Mesothelial cell of epicardium (in vitro differentiated cells): ENCODE measurements at places on chromosomes 7 and 10. TPM values are rescaled to one million over a fixed set of nuclear protein-coding genes. Genes with fewer than 3 reads are reported as not detected.

The PPP1R17 gene
- total RNA-seq, result not detected in 3 replicates

DNA sequence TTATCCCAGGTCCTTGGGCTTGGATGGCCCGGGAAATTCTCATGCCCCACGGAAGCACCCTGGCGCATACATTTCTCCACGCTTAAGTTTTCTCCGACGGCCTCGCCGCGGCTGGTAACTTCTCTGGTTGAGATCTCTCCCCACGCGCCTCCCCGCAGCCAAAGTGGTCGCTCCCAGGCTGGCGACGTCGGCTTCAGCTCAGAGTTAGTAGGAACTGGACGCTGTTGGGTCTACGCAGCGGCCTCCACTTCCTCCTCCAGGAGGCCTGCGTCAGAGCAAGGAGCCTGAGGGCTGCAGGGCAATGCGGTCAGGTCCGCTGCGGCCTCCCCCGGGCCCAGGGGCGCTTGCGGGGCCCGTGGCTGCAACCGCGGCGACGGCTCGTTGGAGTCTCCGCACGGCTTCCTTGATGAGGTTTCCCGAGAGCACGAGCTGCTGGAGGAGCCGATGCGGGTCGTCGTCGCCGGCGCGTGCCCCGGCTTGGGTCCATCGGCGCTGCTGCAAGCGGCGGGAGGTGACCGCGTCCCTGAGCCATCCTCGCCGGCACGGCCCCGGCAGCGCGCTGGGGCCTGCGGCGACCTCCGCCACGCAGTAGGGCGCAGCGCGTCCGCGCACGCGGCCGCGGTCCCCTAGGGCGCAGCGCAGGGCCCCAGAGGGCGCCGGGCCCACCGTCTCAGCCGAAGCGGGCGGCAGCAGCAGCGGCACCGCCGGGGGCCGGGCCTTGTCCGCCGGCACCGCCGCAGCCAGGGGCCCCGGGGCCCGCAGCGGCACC is 744 bp downstream of the FRAT2 start:
- peak overlapping the region; percentile 79 for H3K4me3 ChIP-seq
- peaks cover 8% of the 10 kb centered on the region for H3K36me3 ChIP-seq
- H3K27ac ChIP-seq, result peak overlapping the region; percentile 88
- H3K27me3 ChIP-seq, result peaks cover 18% of the 10 kb centered on the region
- DNase-seq, result no peak

- peak within 1 kb of the TSS; percentile 95 for H3K27ac ChIP-seq
- peak within 1 kb of the TSS; percentile 83 for H3K4me3 ChIP-seq
- H3K4me1 ChIP-seq, result peaks cover 30% of the 10 kb centered on the region
- no peaks in the 10 kb centered on the region for H3K27me3 ChIP-seq
- peaks cover 11% of the 10 kb centered on the region for H3K36me3 ChIP-seq
- peak; percentile 86 for DNase-seq
These were observed at the start of gene PSMG3 for GRCh38 chr7:1569833-1570632. Gene PSMG3, minus strand, starts transcription at chr7:1570032. Its CDS starts 693 bp downstream, at chr7:1569339.

- no peak overlapping the region for H3K27ac ChIP-seq
- DNase-seq, result no peak
- peaks cover 77% of the 10 kb centered on the region for H3K27me3 ChIP-seq
- H3K36me3 ChIP-seq, result no peaks in the 10 kb centered on the region
- peak overlapping the region; percentile 55 for H3K4me3 ChIP-seq
These were observed 20.1 kb downstream of the GHRHR start for GRCh38 chr7:30983914-30984247.

- no peak overlapping the region for H3K4me3 ChIP-seq
- H3K27me3 ChIP-seq, result no peaks in the 10 kb centered on the region
- H3K27ac ChIP-seq, result no peak overlapping the region
- peaks cover 31% of the 10 kb centered on the region for H3K4me1 ChIP-seq
These were observed 121.4 kb downstream of the AUTS2 start for GRCh38 chr7:69719717-69720116.

GRCh38 chr7:54719974-54720373 is 39.0 kb downstream of the SEC61G start:
- H3K27ac ChIP-seq, result no peak overlapping the region
- no peaks in the 10 kb centered on the region for H3K36me3 ChIP-seq
- no peaks in the 10 kb centered on the region for H3K4me1 ChIP-seq
- no peak for DNase-seq
- peaks cover 14% of the 10 kb centered on the region for H3K27me3 ChIP-seq
- no peak overlapping the region for H3K4me3 ChIP-seq

- H3K36me3 ChIP-seq, result peaks cover 37% of the 10 kb centered on the region
- no peaks in the 10 kb centered on the region for H3K27me3 ChIP-seq
- H3K4me1 ChIP-seq, result no peaks in the 10 kb centered on the region
These were observed 70.6 kb upstream of the ZMIZ2 start for GRCh38 chr7:44678101-44678470.

GRCh38 chr10:7409045-7409731 is 1.6 kb downstream of the SFMBT2 start:
- H3K27ac ChIP-seq, result no peak overlapping the region
- peaks cover 97% of the 10 kb centered on the region for H3K27me3 ChIP-seq
- peak overlapping the region; percentile 76 for H3K4me3 ChIP-seq
- no peaks in the 10 kb centered on the region for H3K36me3 ChIP-seq
- no peak for DNase-seq
- peaks cover 40% of the 10 kb centered on the region for H3K4me1 ChIP-seq

DNA sequence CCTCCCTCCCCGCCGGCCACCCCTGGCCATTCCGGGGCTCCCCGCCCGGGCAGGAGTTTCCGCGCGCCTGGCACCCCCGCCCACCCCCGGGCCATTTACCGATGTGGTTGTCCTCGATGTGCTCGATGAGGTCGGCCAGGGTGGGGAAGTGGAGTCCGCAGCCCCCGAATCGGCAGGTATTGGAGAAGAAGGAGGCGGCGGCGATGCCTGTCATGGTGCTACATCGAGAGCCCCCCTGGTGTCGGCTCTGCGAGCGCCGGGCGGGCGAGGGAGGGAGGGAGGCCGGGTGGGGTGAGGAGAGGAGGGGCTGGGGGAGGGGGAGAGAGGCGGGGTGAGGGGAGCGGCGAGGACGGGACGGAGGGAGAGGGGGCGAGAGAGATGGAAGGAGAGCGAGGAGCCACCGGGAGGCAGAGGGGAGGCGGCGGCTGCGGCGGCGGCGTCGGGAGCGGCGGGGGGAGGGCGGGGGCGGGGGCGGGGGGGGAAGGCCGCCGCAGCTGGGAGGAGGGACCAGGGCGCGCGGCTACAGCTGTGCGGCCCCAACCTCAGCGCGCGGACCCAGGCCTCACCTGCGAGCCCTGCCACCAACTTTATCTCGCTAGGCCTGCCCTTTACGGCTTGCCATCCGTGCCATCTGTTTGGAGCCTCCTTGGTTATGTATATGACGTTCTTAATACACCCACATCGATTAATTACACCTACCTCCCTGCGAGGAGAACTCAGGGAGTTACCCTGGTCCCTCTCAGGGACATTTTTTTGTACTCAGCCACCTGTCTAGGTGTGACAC is at the start of gene JAZF1:
TSS of gene JAZF1 (minus strand) at position 432 of the 784 bp plus-strand sequence.
- H3K4me1 ChIP-seq, result peaks cover 8% of the 10 kb centered on the region
- peak; percentile 61 for DNase-seq
- H3K27me3 ChIP-seq, result peaks cover 33% of the 10 kb centered on the region
- H3K36me3 ChIP-seq, result no peaks in the 10 kb centered on the region

The MINDY3 gene
- total RNA-seq, result 23.1 to 28.6 TPM (median 28.5 TPM) in 3 replicates

DNA sequence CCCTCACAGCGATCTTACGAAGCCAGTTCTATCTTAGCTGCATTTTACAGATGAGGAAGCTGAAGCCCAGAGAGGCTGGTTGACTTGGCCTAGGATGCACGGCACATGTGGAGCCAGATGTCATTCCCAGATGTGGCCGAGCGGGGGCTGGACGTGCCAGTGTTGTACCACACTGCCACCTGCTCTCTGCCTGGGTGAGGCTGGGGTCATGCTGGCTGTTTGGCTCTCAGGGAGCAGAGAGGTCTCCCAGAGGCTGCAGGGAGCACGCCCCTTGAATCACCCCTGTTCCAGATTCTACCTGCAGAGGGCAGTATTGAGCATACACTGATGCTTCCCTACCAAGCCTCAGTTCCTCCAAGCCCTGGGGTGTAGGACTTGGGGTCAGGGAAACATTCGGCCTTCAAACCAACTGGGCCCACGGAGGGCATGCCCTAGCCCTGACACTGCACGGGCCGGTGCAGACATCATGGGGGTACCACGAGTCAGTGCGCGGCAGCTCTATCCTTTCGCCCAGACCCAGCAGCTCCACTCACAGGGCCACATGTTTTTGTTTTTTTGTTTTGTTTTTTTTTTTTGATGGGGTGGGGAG is 3.8 kb upstream of the GTF2IRD1 start:
- H3K4me1 ChIP-seq, result peaks cover 7% of the 10 kb centered on the region
- DNase-seq, result no peak
- no peaks in the 10 kb centered on the region for H3K27me3 ChIP-seq
- no peak overlapping the region for H3K27ac ChIP-seq
- H3K36me3 ChIP-seq, result no peaks in the 10 kb centered on the region
- no peak overlapping the region for H3K4me3 ChIP-seq

- H3K27ac ChIP-seq, result no peak overlapping the region
- no peaks in the 10 kb centered on the region for H3K4me1 ChIP-seq
- no peak overlapping the region for H3K4me3 ChIP-seq
- H3K36me3 ChIP-seq, result no peaks in the 10 kb centered on the region
- DNase-seq, result no peak
- H3K27me3 ChIP-seq, result peaks cover 66% of the 10 kb centered on the region
These were observed 8.4 kb downstream of the SLC26A5 start for GRCh38 chr7:103437623-103438022.

- H3K4me1 ChIP-seq, result peaks cover 24% of the 10 kb centered on the region
- peaks cover 91% of the 10 kb centered on the region for H3K27me3 ChIP-seq
- peak overlapping the region; percentile 94 for H3K27ac ChIP-seq
These were observed 930 bp upstream of the HOXA10 start for GRCh38 chr7:27174874-27175625.

GRCh38 chr10:625333-625696 is 64.2 kb downstream of the DIP2C start:
- H3K4me3 ChIP-seq, result peak overlapping the region; percentile 11
- DNase-seq, result no peak
- peak overlapping the region; percentile 82 for H3K27ac ChIP-seq
- H3K27me3 ChIP-seq, result no peaks in the 10 kb centered on the region

The CDC14C gene
- total RNA-seq, result 0.07 to 0.11 TPM in 2 of 3 replicates, not detected in the other

DNA sequence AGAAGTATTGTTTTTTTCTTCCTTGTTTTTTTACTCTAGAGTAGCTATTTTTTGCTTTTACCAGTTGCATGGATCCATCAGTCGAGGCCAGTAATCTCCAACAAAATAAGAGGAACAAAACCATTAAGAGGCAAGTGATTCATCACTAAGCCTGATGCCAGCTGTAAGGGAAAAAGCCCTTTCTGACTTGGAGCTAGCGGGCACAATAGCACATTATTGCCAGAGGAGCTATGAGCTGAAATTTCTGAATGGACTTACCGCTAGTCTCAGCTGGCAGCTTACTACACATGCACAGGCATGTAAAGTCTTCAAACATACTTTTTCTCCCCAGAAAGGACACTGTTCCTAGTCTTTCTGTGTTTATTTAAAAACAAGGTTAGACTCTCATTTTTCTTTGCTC is 41.6 kb upstream of the PTPRZ1 start:
- H3K4me3 ChIP-seq, result no peak overlapping the region
- H3K36me3 ChIP-seq, result no peaks in the 10 kb centered on the region
- no peak for DNase-seq
- H3K4me1 ChIP-seq, result no peaks in the 10 kb centered on the region
- no peak overlapping the region for H3K27ac ChIP-seq

DNA sequence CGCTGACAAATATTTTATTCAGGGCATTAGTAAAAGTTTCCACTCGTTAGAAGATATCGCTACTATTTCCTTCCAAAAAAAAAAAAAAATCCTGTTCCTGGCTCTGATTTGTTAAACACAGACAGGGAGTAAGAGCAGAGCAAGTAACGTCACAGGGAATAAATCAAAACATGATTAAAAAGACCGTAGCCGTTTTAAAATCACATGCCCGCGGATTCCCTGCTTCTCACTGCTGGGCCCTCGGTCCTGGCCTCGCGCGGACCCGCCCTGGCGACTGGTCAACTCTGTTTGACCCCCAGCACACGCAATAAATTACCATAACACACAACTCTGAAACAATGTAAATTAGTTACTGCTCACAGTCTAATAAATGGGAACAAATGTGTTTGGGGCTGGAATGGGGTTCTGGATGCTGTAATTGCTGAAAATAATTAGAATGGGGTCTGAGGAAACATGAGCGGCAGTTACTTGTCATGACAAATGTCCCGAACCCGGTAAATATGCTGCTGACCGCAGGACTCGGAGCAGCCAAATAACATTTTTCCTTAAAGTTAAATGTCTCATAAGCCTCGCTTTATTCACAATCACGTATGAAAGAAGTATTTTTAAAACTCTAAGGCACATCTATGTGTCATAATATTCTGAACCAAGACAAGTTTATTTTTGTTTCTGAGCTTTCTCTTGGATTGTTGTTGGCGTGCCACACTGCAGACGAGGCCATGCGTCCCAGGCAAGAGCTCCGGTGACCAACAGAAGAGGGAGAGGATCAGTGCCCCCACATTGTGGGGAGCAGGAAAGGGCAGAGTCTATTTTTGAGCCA is 17.9 kb downstream of the EBF3 start:
- peaks cover 30% of the 10 kb centered on the region for H3K4me1 ChIP-seq
- H3K4me3 ChIP-seq, result peak overlapping the region; percentile 35
- H3K36me3 ChIP-seq, result no peaks in the 10 kb centered on the region
- peak overlapping the region; percentile 81 for H3K27ac ChIP-seq

DNA sequence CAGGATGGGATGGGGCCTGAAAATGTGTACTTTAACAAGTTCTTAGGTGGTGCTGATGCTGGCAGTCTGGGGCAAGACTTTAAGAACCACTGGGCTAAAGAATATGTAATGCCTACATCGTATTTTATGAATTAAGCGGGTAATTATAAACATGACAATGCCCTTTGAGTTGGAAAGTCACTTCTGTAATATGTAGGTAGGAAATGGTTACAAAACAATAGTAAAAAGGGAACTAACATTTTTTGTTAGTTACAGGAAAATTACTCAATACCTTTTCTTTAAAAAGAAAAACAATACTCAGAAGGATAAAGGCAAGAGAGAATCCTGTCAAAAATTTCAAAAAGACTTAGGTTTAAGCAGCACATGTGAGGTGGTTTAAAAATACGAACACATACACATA is 48.3 kb upstream of the STEAP4 start:
- peaks cover 16% of the 10 kb centered on the region for H3K4me1 ChIP-seq
- peaks cover 11% of the 10 kb centered on the region for H3K27me3 ChIP-seq
- no peak for DNase-seq
- no peak overlapping the region for H3K4me3 ChIP-seq

GRCh38 chr7:4242706-4243105 is 439.4 kb upstream of the FOXK1 start:
- H3K4me1 ChIP-seq, result peaks cover 16% of the 10 kb centered on the region
- no peak for DNase-seq
- H3K4me3 ChIP-seq, result no peak overlapping the region
- H3K27ac ChIP-seq, result no peak overlapping the region
- no peaks in the 10 kb centered on the region for H3K27me3 ChIP-seq
- peaks cover 16% of the 10 kb centered on the region for H3K36me3 ChIP-seq
